HFFc6 (cell line): ENCODE measurements at places on chromosomes 6 and 20. TPM values are rescaled to one million over a fixed set of nuclear protein-coding genes. Genes with fewer than 3 reads are reported as not detected.

The SRMS gene
- not detected in 3 replicates for total RNA-seq

The GSTA1 gene
- total RNA-seq: 0.47 TPM in 1 of 3 replicates, not detected in the others

The TSBP1 gene
- not detected in 3 replicates for total RNA-seq

The C6orf15 gene
- not detected in 3 replicates for total RNA-seq

The ULBP1 gene
- 9.1 to 12.0 TPM (median 9.2 TPM) in 3 replicates for total RNA-seq

The TREML4 gene
- total RNA-seq: not detected in 3 replicates

The CGA gene
- 0.79 to 1.1 TPM (median 0.96 TPM) in 3 replicates for total RNA-seq

The SOX12 gene
- total RNA-seq: 24.6 to 26.3 TPM (median 25.1 TPM) in 3 replicates

The IDH3B gene
- total RNA-seq: 69.5 and 86.6 TPM in 2 replicates

The TMEM244 gene
- not detected in 3 replicates for total RNA-seq

The ACSS1 gene
- 0.80 to 1.5 TPM (median 1.1 TPM) in 3 replicates for total RNA-seq

The OOEP gene
- not detected in 3 replicates for total RNA-seq

The KHDC1 gene
- 4.1 and 6.2 TPM in 2 replicates for total RNA-seq

The LYRM4 gene
- 27.9 and 28.8 TPM in 2 replicates for total RNA-seq

DNA sequence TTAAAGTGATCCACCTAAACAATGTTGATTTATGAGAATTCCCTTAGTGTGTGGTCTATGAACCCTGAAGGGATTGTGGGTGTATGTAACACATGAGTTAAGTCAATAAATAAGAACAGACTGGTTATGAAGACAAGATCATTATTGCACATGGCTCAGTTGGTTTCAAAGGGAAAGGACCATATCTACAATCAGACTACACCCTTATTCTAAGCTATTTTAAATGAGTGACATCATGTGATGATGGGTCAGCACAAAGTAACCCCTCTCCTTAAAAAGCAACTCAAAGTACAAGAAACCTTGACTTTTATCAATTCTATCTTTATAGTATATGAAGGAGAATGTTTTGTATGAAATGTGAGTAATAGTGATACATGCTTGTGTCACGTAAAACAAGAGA is 15.3 kb upstream of the ZSCAN23 start:
- H3K36me3 ChIP-seq: no peaks in the 10 kb centered on the region
- no peak overlapping the region for H3K27ac ChIP-seq
- H3K4me1 ChIP-seq: no peaks in the 10 kb centered on the region
- DNase-seq: no peak
- H3K27me3 ChIP-seq: no peaks in the 10 kb centered on the region; the same call in 1 of the 2 replicates

- H3K36me3 ChIP-seq: no peaks in the 10 kb centered on the region
- peaks cover 21% of the 10 kb centered on the region for H3K27me3 ChIP-seq
- DNase-seq: peak; percentile 28
Observed at GRCh38 chr6:43708860-43709653, 21.5 kb upstream of the MRPS18A start.

DNA sequence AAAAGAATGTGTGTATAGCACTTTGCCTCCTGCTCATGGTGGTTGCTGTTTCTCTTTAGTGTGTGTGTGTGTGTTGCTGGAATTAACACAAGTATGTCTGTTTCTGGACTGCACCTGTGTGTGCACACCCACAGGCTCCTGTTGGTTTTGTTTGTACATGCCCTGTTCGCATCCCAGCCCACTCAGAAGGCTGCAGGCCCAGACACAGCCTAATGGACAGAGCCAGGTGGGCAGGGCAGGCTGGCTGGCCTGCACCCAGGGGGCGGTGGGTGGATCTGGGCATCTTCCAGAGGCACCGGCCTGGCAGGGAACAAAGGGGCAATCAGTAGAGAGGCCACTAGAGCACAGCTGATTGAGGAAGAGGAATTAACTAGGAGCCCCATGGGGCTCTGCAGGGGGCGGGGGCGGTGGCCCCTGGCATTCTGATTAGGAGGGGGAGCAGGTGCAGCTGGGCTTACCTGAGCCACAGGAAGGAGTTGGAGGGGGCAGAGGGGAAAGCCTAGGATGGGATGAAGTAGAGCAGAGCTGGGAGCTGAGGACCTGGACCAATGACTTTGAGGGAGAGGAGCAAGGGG is 21.9 kb downstream of the CD40 start:
- no peaks in the 10 kb centered on the region for H3K4me1 ChIP-seq
- no peaks in the 10 kb centered on the region for H3K36me3 ChIP-seq
- DNase-seq: no peak
- H3K4me3 ChIP-seq: no peak overlapping the region

- H3K36me3 ChIP-seq: peaks cover 45% of the 10 kb centered on the region
- H3K27ac ChIP-seq: peak overlapping the region; percentile 29; the same call in 1 of the 2 replicates
- H3K27me3 ChIP-seq: peaks cover 8% of the 10 kb centered on the region; the same call in 1 of the 2 replicates
- H3K4me1 ChIP-seq: peaks cover 31% of the 10 kb centered on the region
- no peak for DNase-seq
- no peak overlapping the region for H3K4me3 ChIP-seq
Observed at GRCh38 chr20:9458138-9458796, 56.1 kb upstream of the LAMP5 start.

DNA sequence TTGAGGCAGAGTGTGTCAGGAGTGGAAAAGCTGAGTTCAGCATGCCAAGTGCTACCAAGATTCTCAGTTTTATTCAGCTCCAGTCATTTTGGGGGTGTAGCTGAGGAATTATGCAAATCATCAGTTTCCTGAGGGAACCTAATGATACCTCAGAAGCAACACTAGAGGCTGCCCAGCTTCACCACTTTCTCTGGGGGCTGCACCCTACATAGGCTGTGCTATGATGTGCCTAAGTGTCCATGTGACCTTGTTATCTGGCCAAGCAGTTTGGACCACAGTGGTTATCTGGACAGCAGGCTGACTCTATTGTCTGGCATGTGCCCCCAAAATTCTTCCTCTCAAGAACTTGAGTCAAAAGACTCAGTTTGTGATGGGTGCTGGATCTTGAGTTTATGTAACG is 374.6 kb upstream of the SYNCRIP start:
- no peaks in the 10 kb centered on the region for H3K4me1 ChIP-seq
- H3K4me3 ChIP-seq: no peak overlapping the region
- DNase-seq: no peak

- no peaks in the 10 kb centered on the region for H3K27me3 ChIP-seq
- H3K36me3 ChIP-seq: peaks cover 13% of the 10 kb centered on the region
- H3K4me3 ChIP-seq: no peak overlapping the region
- DNase-seq: no peak
Observed at GRCh38 chr6:42269974-42270510, 52.4 kb upstream of the MRPS10 start.

- peak overlapping the region; percentile 31; the same call in 1 of the 2 replicates for H3K4me3 ChIP-seq
- no peaks in the 10 kb centered on the region for H3K27me3 ChIP-seq
- peak; percentile 58 for DNase-seq
- H3K27ac ChIP-seq: peak overlapping the region; percentile 34; the same call in 1 of the 2 replicates
Observed at GRCh38 chr6:74447013-74447412, 751.0 kb downstream of the CD109 start.

DNA sequence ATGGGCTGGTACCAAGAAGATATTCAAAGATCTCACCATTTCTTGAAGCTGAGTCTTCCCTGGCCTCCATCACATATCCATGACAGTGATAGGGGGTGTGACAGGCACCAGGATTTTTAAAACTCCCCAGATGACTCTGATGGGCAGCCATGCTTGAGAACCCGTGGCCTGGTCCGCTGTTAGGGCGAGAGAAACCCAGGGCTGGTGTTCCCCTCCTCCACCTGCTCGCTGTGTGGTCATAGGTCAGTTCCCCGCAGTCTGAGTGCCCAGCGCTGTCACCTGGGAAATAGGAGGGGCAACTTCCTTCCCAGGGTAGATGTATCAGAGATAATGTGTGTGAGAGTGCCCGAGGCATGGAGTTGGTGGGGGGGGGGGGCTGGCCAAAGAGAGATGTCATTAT is 50.9 kb downstream of the TMEM242 start:
- no peaks in the 10 kb centered on the region; the same call in 1 of the 2 replicates for H3K4me1 ChIP-seq
- no peak for DNase-seq
- H3K4me3 ChIP-seq: no peak overlapping the region
- H3K36me3 ChIP-seq: peaks cover 9% of the 10 kb centered on the region; the same call in 1 of the 2 replicates
- peaks cover 3% of the 10 kb centered on the region for H3K27me3 ChIP-seq

- H3K27ac ChIP-seq: no peak overlapping the region
- H3K4me1 ChIP-seq: peaks cover 27% of the 10 kb centered on the region
- peaks cover 8% of the 10 kb centered on the region; the same call in 1 of the 2 replicates for H3K27me3 ChIP-seq
- DNase-seq: peak; percentile 49
Observed at GRCh38 chr6:19478992-19479391, 358.2 kb upstream of the ID4 start.

- H3K27me3 ChIP-seq: no peaks in the 10 kb centered on the region; the same call in none of the 2 replicates
- H3K4me1 ChIP-seq: peaks cover 34% of the 10 kb centered on the region
- no peak overlapping the region for H3K4me3 ChIP-seq
- no peak overlapping the region for H3K27ac ChIP-seq
Observed at GRCh38 chr6:148550569-148550968, 196.3 kb upstream of the UST start.

DNA sequence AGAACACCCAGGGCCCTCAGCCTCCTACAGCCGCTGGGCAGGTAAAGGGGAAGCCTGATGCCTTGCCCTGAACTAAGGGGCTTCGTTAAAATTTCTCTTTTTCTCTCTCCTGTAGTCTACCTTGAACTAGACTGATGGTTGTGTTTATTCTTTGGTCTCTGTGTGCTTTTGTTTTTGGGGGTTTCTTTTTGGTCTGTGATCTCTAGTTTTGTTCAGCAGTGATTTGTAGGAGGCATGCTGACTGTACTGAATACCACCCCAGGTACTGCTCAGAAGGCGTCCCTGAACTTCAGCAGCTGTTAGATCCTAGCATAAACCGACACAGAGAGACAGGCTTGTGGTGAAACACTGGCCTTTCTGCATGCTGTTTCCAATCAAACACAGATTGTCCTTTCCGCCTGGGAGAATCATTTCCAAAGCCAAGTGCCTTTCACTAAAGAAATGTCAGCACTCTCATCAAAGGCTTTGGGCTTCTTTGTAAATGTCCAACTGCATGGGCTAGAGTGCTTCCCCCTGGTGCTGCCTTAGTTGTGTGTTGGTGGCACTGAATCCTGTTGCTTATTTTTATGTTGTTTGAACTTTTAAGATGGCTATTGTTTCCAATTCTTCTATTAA is 364.7 kb upstream of the SASH1 start:
- H3K4me1 ChIP-seq: no peaks in the 10 kb centered on the region
- no peaks in the 10 kb centered on the region for H3K27me3 ChIP-seq
- no peak overlapping the region for H3K4me3 ChIP-seq
- DNase-seq: no peak

GRCh38 chr6:128029826-128030225 is 129.0 kb upstream of the THEMIS start:
- H3K27me3 ChIP-seq: no peaks in the 10 kb centered on the region; the same call in 1 of the 2 replicates
- H3K27ac ChIP-seq: no peak overlapping the region
- H3K4me1 ChIP-seq: peaks cover 15% of the 10 kb centered on the region
- DNase-seq: no peak

- no peaks in the 10 kb centered on the region for H3K36me3 ChIP-seq
- H3K4me3 ChIP-seq: no peak overlapping the region
- H3K27ac ChIP-seq: no peak overlapping the region
- peaks cover 55% of the 10 kb centered on the region for H3K27me3 ChIP-seq
Observed at GRCh38 chr20:57727863-57728262, 18.0 kb upstream of the PMEPA1 start.

DNA sequence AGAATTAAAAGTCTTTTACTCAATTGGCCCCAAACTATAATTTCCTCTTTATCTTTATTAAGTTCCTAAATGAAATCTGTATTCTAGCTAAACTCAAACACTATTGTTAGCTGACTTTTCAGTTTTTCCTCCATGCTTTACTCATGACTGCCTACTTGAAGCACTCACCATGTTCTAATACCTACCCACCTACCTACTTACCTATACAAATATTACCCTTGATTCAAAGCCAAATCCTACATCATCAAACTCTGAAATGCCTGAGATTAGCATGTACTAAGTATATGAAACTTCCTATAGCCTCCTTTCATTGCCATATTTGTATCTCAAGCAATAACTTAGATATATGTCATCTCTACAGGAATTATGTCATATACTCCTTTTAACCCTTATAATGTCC is 259.7 kb downstream of the HDGFL1 start:
- no peak for DNase-seq
- no peak overlapping the region for H3K27ac ChIP-seq

DNA sequence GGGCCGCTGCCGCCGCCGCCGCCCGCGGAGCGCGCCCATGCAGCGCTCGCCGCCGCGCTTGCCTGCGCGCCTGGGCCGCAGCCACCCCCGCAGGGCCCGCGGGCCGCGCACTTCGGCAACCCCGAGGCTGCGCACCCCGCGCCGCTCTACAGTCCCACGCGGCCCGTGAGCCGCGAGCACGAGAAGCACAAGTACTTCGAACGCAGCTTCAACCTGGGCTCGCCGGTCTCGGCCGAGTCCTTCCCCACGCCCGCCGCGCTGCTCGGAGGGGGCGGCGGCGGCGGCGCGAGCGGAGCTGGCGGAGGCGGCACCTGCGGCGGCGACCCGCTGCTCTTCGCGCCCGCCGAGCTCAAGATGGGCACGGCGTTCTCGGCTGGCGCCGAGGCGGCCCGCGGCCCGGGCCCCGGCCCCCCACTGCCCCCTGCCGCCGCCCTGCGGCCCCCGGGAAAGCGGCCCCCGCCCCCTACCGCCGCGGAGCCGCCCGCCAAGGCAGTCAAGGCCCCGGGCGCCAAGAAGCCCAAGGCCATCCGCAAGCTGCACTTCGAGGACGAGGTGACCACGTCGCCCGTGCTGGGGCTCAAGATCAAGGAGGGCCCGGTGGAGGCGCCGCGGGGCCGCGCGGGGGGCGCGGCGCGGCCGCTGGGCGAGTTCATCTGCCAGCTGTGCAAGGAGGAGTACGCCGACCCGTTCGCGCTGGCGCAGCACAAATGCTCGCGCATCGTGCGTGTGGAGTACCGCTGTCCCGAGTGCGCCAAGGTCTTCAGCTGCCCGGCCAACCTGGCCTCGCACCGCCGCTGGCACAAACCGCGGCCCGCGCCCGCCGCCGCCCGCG is 730 bp downstream of the INSM1 start:
- no peak overlapping the region for H3K27ac ChIP-seq
- H3K4me1 ChIP-seq: peaks cover 11% of the 10 kb centered on the region
- no peak for DNase-seq
- H3K36me3 ChIP-seq: no peaks in the 10 kb centered on the region

DNA sequence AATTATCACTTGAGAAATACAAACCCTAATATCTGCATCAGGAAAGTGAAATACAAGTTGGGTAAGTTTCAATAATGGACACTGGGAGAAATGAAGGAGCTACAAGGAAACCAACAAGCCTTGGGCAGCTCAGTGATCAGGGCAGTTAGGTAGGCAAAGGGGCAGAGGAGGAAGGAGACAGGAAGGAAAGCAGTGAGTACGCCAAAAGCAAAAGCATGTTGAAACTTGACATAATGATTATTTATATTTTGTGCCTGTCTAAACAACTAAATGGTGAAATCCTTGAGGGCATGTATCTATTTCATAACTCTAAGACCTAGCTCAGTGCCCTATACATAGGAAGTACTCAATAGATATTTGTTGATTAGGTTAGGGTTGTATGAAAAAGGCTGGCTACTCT is 23.3 kb downstream of the PXT1 start:
- no peak for DNase-seq
- H3K36me3 ChIP-seq: no peaks in the 10 kb centered on the region
- no peaks in the 10 kb centered on the region for H3K27me3 ChIP-seq

- no peaks in the 10 kb centered on the region for H3K4me1 ChIP-seq
- DNase-seq: no peak
- H3K27me3 ChIP-seq: no peaks in the 10 kb centered on the region
- no peak overlapping the region for H3K27ac ChIP-seq
Observed at GRCh38 chr6:69907981-69908498, 41.7 kb downstream of the COL19A1 start.

- H3K27ac ChIP-seq: no peak overlapping the region
- no peaks in the 10 kb centered on the region for H3K36me3 ChIP-seq
Observed at GRCh38 chr20:12466915-12467314, 541.9 kb upstream of the SPTLC3 start.

GRCh38 chr6:150770637-150771036 is 94.9 kb upstream of the MTHFD1L start:
- no peak overlapping the region for H3K27ac ChIP-seq
- H3K27me3 ChIP-seq: peaks cover 9% of the 10 kb centered on the region
- no peaks in the 10 kb centered on the region for H3K36me3 ChIP-seq
- DNase-seq: no peak
- no peak overlapping the region for H3K4me3 ChIP-seq
- H3K4me1 ChIP-seq: peaks cover 8% of the 10 kb centered on the region; the same call in 1 of the 2 replicates
